Esophagus squamous epithelium (tissue), 5 donors: ENCODE measurements at places on chromosomes 4 and X. TPM values are rescaled to one million over a fixed set of nuclear protein-coding genes. Genes with fewer than 3 reads are reported as not detected.

DNA sequence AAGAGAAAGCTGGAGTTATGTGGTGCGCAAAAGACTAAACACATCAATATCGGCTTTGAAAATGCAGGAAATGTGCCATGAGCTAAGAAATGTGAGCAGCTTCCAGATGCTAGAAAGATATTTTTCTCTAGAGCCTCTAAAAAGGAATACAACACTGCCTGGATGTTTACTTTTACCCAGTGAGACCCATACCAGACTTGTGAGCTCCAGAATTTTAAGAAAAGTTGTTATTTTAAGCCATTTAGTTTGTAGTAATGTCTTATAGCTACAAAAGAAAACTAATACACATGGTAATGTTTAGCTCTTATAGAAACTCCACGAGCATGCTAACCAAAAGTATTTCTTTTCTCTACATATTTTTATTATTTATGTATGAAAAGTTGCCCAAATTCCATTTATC is 1389.4 kb downstream of the C4orf33 start:
- no peak for DNase-seq

- no peak for DNase-seq
Measured at GRCh38 chr4:116453127-116453526, 632.2 kb downstream of the TRAM1L1 start.

- DNase-seq: no peak
Measured at GRCh38 chr4:6388713-6389112, 83.7 kb downstream of the PPP2R2C start.

DNA sequence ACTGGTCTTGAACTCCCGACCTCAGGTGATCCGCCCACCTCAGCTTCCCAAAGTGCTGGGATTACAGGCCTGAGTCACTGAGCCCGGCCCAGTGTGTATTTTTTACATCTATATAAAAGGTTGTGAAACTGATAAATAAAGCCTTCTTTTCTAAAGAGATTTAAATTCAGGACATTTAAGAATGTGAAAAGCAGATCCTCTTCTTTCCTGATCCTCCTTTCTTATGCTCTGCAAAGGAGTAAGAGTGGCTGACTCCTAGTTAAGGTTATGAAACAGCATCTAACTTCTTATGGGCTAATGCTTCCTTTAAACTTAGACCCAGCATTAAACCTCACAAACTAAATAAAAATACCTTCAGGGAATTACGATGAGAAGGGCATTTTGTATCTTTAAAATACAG is 197.7 kb upstream of the MAB21L2 start:
- DNase-seq: no peak

The PAGE1 gene
- total RNA-seq: not detected

The PRDM5 gene
- total RNA-seq: 16.8 TPM

The YIPF6 gene
- 20.2 TPM for total RNA-seq

DNA sequence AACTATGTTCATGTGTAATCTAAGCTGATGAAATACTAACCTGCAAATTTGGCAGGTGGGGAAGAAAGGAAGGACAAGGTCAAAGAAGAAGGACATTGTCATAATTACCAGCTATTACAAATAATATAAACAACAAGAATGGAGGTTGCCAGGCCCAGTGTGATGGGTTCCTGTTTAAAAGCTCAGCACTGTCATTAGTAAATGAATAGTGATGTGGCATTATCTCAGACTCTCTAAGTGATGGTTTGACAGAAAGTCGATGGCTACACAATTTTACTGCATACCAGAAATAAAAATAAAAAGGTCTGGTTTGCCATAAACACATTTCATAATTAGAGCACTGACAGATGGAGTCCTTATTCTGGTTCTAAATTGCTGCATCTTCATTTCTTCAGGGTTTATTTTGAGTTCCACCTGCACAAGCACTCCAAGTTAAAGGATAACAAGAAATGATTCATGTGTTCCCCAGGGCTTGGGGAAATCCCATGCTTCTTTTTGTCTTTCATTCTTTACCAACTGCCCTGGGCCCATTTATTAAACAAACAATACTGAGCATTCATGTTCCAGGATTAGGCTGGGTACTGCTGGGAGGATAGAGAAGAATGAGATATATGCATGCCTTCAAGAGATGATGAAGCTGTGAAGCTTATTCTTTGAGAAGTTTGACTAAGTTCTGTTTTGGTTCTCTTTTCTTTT is 367.8 kb upstream of the RASGEF1B start:
- DNase-seq: no peak

The CDS1 gene
- 25.2 TPM for total RNA-seq

The UGT2B10 gene
- total RNA-seq: not detected

DNA sequence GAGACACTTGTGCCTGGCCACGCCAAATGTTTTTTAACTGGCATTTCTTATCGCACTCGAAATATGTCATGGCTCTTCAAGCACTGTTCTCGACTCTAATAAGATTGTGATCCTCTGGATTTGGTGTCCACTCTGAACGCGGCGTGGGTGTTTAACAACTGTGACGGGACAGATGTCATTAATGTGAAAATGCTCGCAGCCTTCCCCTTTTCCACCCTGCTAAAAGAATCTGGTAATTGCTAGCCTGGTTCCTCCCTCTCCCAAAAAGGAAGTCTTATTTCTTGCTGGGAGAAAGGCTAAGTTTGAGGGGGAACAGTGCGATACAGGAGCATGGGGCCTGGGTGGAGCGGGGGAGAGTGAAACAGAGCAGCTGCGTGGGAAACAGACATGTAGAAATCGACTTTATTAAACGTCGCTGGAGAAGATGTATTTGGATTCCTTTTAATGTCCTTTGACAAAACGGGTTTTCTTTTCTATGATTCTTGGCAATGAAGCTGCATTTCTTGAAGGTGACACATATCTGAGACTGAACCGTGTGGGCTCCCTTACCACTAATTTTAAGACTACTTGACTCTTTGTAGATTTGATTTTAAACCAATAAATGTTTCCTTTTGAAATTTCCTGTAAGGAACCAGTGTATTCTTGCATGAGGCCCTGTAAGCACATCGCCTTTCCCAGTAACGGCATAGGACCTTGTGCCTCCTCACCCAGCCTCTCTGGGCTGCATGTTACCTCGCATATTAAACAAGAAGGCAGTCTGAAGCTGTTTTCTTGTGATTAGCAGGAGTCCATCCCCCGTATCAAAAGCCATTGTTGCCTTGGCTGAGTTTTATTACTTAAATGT is 17.8 kb downstream of the TBC1D1 start:
- no peak for DNase-seq

The RPS6KA6 gene
- 2.5 TPM for total RNA-seq

The CLDN34 gene
- total RNA-seq: 0.26 TPM
